ENCODE measurements at places on chromosomes 5 and 9. TPM values are rescaled to one million over a fixed set of nuclear protein-coding genes. Genes with fewer than 3 reads are reported as not detected.

The EGFLAM gene
- 0.59 TPM for total RNA-seq

The BNC2 gene
- 16.8 TPM for total RNA-seq

The ADAMTS19 gene
- total RNA-seq: not detected

The HTR4 gene
- not detected for total RNA-seq

- no peak for DNase-seq
Measured at GRCh38 chr9:90945336-90945735, 143.7 kb downstream of the SYK start.

GRCh38 chr9:130543368-130543767 is 36.0 kb upstream of the FUBP3 start:
- no peak for DNase-seq

DNA sequence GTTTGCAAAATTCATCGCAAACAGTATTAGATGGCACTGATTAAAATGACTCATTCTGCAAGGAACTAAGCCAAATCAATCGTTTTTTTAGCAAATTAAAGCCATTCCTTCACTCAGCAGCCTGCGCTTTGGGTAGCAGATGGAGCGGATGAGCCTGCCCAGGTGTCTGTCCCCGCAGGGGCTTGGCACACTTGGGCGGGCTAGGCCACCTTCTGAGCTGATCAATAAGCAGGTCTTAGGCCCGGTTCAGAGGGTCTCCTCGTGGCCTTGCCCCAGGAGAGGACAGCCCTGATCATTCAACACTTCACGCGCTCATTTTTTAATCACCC is 78.0 kb upstream of the FCN1 start:
- no peak for DNase-seq

DNA sequence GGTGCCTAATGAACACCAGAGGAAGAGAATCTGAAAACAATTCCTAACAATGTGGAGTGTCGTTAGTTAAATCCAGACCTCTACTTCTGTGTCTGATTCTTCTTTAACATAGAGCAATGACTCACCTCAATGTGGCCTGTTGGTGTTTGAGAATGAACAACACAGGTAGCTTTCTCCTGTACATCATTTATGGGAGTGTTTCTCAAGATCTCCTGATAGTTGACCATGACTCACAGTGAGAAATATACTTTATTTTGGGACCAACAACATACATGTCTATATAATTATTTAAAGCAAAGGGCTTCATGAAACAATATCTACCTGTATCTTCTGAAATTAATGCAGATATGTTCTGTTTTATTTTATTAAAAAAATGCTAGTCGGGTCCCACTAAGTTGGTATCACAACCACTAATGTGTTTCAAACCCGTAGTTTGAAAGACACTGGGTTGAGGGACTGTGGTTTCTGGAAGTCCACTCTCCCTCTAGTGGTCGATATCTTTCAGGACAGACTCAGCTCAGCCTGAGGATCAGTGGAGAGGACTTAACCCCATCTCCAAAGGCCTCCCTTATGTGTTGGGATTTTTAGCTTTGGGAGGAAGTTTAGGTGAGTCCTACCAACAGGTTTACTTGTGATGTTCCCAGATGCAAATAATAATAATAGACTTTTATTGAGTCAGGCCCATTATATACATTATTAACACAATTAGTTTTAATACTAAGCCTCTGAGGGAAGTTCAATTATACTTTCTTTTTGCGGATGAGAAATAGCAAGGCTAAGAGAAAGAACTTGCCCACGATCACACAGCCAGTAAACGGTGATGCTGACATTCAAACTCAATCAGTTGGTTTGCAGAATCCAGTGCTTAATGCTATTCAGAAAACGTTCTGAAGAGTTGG is 70.0 kb upstream of the KLF9 start:
- peak; percentile 60 for DNase-seq

GRCh38 chr9:113997610-113998009 is 80.5 kb downstream of the AMBP start:
- DNase-seq: no peak

DNA sequence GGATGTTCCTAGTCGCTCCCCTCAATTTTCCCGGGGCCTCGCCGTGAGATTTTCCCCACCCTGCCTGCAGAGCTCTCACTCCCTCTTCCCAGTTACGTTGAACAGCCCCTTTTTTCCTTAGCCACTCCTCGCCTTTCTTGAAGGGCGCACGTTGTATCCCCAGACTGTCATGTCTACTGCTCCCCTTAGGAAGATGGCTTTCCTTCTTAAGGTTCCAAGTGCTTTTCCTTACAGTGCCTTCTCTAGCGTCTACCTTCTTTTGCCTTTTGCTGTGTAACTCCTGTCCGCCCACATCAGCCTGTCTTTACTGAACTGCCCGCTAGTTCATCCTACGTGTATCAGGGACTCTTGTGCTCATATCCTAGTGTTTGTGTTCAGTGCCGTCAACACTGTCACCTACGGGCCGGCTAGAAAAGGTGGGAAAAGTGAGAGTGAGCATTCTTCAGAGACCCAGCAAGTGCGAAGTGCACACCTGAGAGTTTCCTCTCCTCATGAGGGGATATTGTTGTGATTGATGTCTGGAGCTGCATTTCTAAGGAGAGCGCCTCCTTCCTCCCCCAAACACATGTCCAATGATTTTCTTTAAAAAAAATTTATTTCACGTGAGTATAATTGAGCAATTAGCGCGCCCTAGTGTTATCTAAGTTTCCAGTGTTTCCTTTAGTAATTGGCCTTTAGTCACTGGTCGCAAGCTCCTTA is 764 bp downstream of the CAMLG start:
- no peak for DNase-seq

DNA sequence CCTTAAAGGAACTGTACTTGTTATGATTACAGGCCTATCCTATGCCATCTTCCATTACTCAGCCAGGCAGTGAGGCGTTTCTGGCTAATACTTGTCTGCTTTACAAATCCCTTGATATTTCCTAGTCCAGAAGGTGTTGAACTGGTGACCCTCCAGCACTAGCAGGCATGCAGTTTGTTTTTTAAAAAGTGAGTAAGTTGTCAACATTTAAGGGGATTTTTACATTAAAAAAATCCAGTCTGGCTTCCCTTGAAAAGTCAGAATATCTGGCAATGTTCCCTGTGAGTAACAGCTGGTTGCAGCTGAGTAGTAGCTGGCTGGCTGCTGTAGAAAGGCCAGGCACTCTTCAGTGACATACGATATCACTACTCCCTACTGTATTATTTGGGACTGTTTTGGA is 21.8 kb downstream of the GRIN3A start:
- no peak for DNase-seq

GRCh38 chr5:101728933-101729332 is 567.2 kb downstream of the SLCO4C1 start:
- DNase-seq: no peak

GRCh38 chr9:12698266-12698665 is 5.1 kb downstream of the TYRP1 start:
- DNase-seq: no peak

All from pulmonary artery endothelial cell (primary cell).